Stimulated activated CD8-positive, alpha-beta memory T cell treated with anti-CD3 and anti-CD28 coated beads, Interleukin-7, amount 100 ng/mL, for 1 hour (primary cell): ENCODE measurements at places on chromosomes 6 and 20.

GRCh38 chr6:106225581-106225980 is 100.0 kb downstream of the ATG5 start:
- no peak for DNase-seq

DNA sequence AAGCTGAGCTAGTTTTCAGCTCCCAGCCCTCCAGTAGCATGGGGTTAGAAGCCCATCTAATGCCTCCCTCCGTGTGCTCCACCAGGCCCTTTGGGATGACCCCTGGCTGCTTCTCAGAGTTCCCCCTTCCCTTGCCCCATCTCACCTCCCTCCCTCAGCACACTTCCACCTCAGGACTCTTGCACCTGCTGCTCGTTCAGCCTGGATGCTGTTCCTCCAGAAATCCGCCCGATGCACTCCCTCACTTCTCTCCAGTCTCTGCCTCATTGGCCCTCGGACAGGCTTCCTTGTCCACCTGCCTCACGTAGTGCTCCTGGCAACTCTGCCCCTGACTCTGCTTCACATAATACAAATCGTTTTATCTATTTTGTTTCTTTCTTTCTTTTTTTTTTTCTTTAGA is 26.8 kb downstream of the FGD2 start:
- DNase-seq = no peak

- no peak for DNase-seq
These were observed 581.8 kb downstream of the CD109 start for GRCh38 chr6:74277777-74278186.

DNA sequence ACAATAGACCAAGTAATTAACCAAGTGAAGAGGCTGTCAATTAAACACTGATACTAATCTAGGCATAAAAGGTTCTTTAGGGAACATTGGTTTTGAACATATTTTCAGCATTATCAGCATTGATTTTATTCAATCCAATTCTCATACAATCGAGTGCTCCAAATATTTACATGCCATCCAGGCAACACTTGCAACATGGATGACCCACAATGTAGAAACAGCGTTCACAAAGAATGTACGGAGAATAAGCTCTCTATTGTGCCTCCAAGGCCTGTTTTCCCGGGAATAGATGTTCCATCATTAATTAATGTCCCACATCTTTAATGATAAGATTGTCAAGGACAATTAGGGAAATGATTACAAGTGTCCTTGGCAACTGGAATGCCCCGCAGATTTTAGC is 117.4 kb downstream of the RFX6 start:
- DNase-seq = no peak

- no peak for DNase-seq
These were observed 41.0 kb upstream of the MRPS18A start for GRCh38 chr6:43728586-43728985.

GRCh38 chr6:6434151-6434550 is 113.7 kb upstream of the F13A1 start:
- no peak for DNase-seq

DNA sequence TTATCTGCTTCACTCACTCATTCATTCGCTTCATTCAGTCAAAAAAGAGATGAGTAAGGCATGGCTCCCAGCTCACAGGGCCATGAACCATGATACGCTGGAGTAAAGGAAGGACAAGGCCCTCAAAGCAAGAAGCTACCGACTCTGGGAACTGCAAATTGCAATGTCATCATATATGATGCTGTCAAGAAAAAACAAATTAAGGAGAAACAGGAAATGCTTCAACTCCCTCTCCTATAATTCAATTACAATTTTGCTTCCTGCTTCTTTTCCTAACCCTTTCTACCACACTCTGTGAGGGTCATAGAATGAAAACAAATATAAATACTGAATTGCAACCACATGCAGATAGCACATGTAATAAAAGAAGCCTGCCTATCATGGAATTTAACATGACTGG is 725.7 kb upstream of the FLRT3 start:
- DNase-seq = no peak

GRCh38 chr6:169289619-169290339 is 36.1 kb upstream of the THBS2 start:
- DNase-seq = no peak

DNA sequence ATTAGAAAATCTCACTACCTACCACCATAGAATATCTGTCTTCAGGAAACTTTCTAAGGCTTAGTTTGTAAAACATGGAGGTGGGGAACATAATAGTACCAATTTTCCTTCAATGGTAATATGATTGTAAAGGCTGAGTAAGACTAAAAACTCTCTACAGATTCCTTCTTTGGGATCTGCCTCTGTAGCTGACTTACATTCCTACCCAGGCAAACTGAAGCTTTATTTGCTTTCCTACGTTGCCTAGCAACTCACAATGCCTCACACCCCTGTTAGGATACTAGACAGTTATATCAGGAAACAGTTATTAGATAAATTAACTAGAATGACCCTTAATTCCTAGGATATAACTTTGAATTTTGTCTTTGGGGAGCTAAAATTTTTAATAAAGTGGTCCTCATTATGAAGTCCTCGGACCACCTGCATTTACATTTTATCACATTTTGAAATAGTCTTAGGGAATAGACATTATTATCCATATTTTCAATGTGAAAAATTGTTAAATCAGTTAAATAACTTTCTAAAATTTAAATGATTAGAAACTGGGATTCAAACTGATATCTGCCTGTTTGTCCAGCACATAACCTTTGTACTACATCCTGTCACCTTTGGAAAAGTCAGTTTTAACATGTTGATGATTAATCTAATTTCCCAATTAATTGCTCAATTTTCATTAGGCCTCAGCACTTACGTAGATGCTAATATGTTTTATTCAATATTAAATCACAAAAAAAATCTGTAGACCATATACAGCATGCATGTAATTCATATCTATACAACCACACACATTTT is 591.4 kb downstream of the RNF144B start:
- no peak for DNase-seq

DNA sequence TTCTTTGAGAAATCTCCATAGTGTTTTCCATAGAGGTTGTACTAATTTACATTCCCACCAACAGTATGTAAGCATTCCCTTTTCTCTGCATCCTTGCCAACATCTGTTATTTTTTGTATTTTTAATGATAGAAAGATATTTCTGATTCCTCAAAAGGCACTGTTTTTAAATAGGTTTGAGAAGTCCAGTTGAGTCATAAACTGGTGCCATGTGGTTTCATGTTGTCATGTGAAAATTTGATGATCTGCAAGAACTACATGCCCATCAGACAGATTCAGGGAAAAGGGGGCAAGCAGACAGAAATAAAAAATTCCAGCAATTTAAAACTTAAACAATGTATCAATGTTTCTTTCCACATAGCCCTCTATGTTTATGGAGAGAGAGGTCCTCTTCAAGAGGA is 227.5 kb downstream of the KCNQ5 start:
- DNase-seq = no peak

- no peak for DNase-seq
These were observed 102.6 kb upstream of the RPS6KA2 start for GRCh38 chr6:166729658-166730057.

DNA sequence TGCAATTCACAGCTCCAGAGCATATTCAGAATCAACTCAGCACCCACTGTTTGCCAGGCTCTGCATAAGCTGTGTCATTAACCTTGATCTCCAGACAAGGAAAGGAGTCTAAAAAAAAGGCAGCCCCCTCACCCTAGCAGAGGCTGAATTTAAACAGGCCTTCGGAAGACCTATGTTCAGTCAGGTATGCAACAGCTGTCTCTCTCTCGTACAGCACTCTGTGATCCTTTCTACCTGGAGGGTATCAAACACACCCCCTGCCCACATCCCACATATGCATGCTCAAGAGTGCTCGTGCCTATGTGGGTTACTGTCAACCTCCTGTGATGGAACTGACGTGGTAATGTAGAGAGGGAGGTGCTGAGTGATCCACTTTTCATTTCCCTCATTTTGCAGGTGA is 8.5 kb downstream of the PLAGL2 start:
- DNase-seq = no peak

GRCh38 chr20:33000802-33001466 is 3.3 kb downstream of the SUN5 start:
- DNase-seq = no peak
